ENCODE measurements at places on chromosomes 1 and 21. TPM values are rescaled to one million over a fixed set of nuclear protein-coding genes. Genes with fewer than 3 reads are reported as not detected.

DNA sequence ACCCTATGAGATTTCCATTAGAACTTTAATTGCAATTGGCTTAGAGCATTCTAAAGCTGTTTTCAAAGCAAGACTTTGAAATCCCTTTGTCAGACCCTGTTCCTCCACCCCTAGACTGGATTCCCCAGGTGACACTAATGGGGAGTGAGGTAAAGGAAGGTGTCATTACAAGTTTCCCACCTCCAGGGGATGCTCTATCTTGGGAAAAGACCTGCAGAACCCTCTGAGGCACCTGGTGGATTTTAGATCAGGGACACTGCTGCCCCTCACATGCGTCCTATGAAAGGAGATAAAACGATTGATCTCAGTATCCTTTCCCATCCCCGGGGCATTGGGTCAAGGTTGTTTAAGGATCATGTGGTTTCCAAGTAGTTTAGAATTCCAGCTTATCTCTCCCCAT is 80.3 kb upstream of the RGS4 start:
- DNase-seq, result no peak

GRCh38 chr1:181646710-181647109 is 163.4 kb downstream of the CACNA1E start:
- DNase-seq, result no peak

- DNase-seq, result no peak
Measured at GRCh38 chr1:177915641-177916040, 54.2 kb downstream of the SEC16B start.

- DNase-seq, result no peak
Measured at GRCh38 chr1:164932580-164932979, 373.6 kb downstream of the PBX1 start.

DNA sequence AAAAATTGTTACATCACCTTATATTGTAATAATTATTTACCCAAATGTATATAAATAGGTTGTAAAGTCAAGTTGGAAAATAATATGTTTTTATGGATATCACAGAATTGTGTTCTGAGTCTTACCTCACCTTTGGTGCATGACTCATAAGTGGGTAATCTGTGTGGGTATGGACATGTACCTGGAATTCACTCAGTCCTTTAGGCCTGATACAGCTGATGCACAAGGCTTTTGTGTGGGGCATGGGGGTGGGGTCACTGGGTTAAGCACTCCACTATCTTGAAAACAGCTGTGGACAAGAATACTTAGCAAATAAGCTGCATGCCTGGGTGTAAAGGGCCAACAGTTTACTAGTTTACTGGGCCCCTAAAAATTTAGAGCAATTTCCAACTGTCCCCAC is 34.4 kb downstream of the INKA2 start:
- DNase-seq, result no peak

GRCh38 chr21:35615325-35615724 is 445.0 kb downstream of the SETD4 start:
- no peak for DNase-seq

- DNase-seq, result no peak
Measured at GRCh38 chr1:22810378-22810777, 99.7 kb downstream of the EPHB2 start.

DNA sequence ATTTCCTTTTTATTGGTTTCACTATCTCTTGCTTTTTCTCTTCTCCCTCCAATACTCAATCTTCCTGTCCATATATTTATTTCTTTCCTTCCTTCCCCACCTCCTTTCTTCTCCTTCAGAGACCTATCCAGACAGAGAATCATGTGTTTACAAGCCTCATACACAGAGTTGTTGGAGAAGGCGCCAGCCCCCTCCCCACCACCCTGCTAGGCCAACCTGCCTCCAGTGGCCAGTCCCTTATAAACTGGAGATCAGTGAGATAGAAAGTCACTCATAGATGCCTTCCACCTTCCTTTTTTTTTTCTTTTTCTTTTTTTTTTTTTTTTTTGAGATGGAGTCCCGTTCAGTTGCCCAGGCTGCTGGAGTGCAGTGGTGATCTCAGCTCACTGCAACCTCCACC is 53.3 kb downstream of the CD247 start:
- no peak for DNase-seq

DNA sequence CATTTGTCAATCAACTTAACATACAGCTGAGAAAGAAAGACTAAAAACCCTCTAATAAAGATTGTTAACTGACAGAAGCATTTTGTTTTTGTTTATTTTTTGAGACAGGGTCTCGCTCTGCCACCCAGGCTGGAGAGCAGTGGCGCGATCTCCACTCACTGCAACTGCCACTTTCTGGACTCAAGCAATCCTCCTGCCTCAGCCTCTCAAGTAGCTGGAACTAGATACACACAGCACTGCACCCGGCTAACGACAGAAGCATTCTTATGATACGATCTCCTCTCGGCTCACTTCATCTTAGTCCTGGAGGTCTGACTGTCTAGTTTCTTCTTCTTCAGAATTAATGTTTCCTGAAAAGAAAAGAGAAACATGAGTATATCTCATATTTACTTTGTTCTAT is 23.5 kb downstream of the RSPH1 start:
- DNase-seq, result no peak

GRCh38 chr1:58155418-58156123 is 391.0 kb downstream of the OMA1 start:
- peak; percentile 21 for DNase-seq

GRCh38 chr1:192350356-192350755 is 33.6 kb downstream of the RGS21 start:
- no peak for DNase-seq

DNA sequence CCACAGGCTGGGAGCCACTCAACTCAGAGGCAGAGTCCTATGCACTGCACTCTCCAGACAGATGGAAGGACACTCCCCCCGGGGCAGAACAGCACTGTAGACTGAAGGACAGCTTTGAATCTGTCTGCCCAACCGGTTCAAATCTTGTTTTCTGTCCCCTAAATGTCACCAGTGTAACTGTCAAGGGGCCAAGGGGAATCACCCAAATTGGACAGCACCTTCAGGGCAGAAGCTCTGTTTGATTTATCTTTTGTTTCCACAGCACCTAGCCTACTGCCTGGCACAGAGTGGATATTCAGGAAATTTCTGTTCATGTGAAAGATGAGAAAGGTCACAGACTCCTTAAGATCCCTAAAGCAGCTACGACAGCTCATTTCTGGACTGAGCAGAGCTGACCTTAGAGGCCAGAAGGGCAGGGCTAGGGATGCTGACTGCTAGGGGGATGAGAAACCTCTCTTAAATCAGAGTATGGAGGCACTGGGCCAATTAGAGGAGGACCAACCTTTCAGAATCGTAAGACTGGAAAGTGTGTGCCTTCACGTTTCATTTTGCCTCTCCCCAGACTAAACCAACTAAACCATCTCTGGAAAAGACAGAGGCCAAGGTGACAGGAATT is 41.0 kb downstream of the ITPKB start:
- no peak for DNase-seq

DNA sequence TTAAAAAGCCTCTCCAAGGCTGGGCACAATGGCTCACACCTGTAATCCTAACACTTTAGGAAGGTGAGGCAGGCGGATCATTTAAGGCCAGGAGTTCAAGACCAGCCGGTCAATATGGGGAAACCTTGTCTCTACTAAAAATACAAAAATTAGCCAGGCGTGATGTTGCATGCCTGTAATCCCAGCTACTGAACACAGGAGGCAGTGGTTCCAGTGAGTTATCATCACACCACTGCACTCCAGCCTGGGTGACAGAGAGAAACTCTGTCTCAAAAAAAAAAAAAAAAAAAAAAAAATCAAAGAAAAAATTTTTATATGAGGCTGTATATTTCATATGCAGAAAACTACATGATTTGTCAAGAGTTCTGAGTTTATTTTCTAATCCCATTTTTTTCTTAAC is 1107.1 kb upstream of the TMPRSS15 start:
- no peak for DNase-seq

DNA sequence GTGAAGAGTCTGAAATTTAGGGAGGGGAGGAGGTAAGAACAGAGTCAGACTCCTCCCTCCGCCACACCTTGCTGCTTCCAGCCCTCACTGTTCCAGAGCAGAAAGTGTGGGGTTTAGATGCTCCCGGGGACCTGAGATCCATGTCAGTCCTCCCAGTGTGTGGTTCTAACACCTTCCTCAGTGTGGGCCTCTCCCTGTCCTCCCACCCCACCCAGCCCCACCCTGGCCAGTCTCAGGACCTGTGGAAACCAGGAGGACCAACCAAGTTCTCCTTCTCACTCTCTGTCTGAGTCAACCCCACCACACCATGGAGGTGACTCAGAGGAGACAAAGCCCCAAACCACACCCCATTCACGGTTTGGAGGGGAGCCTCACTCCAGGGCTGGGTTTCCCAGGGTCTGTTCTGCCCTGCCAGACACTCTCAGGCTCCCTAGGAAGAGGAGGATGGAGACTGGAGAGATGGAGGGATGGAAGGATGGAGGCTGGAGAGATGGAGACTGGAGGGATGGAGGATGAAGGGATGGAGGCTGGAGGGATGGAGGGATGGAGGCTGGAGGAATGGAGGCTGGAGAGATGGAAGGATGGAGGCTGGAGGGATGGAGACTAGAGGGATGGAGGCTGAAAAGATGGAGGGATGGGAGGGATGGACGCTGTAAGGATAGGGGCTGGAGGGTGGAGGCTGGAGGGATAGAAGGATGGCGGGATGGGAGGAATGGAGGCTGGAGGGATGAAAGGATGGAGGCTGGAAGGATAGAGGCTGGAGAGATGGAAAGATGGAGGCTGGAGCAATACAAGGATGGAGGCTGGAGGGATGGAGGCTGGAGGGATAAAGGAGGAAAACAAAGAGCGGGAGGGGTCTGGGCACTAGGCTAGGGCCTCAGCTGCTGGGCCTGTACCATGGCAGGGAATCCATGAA is 100.9 kb upstream of the RUNX3 start:
- no peak for DNase-seq

- no peak for DNase-seq
Measured at GRCh38 chr1:206633708-206634121, 1.6 kb upstream of the DYRK3 start.

DNA sequence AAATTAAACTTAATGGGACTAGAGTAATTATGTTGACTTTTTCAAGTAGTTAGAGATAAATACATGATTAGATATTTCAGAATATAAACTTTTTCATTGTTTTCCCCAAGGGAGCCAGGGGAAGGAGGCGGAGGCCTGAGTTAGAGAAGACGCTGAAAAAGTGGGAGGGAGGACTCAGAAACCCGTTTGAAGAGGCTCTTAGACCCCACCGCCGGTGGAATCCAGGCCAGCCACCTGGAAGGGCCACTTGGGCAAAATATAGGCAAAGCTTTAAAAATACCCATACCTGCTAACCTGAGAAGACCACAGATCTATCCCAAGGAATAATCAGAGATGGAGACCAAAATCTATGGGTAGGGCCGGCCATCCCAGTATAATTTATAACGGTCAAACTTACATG is 242.6 kb downstream of the PTPRU start:
- DNase-seq, result no peak

Gene DDI2
- total RNA-seq, result 39.3 TPM

Gene GLMN
- 25.0 TPM for total RNA-seq

Gene PGBD5
- 18.4 TPM for total RNA-seq

Gene C1QB
- total RNA-seq, result not detected
